LNCaP clone FGC (cell line): ENCODE measurements at places on chromosomes 2 and 18.

DNA sequence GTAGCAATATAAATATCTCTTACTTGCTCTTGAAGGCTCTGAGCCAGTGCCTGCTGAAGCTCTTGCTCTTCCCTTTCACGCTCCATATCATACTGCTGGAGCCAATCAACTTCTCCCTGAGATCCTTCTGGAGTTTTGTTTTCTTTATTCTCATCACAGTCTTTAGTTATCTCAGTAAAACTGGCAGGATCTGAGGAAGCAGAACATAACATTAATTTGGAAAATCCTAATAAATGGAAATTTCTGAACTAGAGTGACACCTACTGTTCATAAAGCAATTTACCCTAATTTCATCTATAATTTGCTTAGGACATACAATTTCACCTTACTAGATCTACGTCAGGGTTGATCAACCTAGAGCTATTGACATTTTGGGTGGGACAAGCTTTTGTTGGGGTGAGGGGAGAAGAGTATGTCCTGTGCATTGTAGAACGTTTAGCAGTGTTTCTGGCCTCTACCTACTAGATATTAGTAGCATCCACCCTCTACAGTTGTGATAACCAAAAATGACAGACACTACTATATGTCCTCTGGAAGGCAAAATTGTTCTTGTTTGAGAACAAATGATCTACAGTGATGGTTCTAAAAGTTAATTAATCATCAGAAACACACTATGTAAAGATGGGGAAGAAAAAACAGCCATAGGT lies 47.2 kb downstream of the VIL1 start:
- no peak for DNase-seq

GRCh38 chr2:39724828-39725144 lies 54.3 kb downstream of the THUMPD2 start:
- DNase-seq: peak; percentile 10

DNA sequence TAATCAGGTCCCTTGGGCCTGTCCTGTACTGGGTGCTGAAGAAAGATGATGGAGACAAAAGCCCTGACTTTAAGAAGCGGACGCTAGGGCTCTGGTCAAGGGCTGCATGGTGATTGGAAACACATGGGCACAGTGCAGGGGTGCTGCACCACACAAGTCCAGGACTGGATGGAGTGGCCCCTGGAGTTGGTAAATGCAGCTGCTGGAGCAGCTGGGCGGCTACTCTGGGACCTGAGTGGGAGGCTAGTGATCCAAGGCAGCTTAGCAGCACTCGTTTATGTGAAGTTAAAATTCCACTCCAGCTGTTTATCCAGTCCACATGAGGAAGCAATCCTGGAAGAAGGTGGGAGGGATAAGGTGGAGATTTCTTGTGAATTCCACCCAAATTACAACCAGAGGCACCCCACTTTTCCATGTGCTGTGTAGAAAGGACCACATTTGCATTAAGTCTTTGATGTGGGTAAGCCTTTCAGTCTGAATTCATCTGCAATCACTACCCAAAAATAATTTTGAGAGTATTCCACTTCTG lies 24.9 kb downstream of the MERTK start:
- no peak for DNase-seq

- DNase-seq: no peak
Observed at GRCh38 chr2:9760902-9761228, 82.4 kb upstream of the TAF1B start.

- no peak for DNase-seq
Observed at GRCh38 chr2:237627441-237628246, at the start of gene LRRFIP1. TSS of gene LRRFIP1 (plus strand) at chr2:237627587. CDS start at chr2:237627645, 58 bp downstream.

DNA sequence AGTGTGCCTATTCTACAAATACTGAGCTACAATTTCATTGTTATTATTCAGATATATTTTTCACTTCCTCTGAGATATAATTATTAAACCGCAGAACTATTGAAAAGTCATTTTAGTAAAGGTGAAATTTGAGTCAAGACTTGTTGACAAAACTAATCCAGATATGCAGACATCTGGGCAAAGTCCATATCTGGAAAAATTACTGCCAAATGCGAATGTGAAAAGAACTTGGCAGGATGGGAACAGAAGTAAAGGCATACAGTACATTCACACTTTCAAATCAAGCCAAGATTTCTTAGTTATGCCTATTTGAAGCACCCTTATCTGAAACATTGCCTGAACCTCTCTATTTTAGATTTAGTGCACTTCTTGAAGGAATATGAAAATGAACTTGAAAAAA lies 923.6 kb downstream of the CCDC85A start:
- no peak for DNase-seq

DNA sequence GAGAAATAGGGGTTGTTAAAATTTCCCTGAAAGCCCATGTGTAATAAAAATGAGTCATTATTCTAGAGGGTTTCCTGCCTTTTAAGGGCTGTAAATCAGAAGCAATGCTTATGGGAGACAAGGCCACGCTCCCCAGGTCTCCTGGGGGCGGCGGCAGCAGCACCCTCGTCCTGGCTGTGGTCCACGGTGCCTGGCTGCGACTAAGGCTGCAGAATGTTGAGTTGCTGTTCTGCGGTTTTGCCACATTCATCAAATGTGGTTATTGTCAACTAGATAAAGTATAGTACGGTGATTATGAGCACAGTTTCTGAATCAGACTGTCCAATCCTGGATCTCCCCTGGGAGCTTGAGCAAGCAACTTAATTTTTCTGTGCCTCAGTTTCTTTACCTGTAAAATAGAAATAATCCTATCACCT lies 11.9 kb upstream of the AGFG1 start:
- no peak for DNase-seq

DNA sequence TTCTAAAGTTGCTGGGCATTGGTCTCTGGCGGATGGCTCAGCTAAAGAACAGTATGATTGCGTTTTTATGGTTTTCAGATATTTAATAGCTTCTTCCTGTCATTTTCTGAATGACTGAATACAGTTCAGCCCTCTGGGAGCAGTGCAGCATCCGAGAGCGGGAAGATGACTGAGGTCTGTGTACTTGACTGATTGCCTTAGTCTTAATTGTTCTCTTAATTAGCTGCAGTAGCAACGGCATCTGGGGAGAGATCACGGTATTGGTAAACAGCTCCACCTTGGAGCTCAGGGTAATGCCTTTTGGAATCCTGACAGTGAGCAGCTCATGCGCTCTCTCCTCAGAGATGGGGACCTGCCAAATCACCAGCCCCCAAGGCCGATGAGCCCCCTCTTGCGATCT lies 481.4 kb upstream of the SPRED2 start:
- DNase-seq: no peak

- no peak for DNase-seq
Observed at GRCh38 chr18:57666818-57667497, 45.3 kb upstream of the NARS1 start.

DNA sequence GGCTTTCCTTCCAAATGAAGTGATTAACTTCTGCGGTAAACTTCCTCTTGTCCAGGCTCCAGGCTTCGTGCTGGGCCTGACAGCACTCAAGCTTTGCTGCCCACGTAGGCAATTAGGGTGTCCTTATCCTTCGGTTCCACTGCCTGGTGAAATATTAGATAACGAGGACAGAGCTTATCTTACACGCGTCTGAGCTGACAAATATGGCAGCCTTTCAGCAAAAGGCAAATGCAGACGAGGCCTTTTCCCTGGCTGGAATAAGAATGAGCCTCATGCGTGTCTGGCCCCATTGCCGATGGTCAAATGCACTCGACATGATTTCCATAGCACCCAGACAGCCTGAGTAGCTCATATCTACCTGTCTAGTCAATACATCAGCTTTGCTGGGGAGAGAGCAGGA lies 141.5 kb downstream of the FAM210A start:
- DNase-seq: no peak

DNA sequence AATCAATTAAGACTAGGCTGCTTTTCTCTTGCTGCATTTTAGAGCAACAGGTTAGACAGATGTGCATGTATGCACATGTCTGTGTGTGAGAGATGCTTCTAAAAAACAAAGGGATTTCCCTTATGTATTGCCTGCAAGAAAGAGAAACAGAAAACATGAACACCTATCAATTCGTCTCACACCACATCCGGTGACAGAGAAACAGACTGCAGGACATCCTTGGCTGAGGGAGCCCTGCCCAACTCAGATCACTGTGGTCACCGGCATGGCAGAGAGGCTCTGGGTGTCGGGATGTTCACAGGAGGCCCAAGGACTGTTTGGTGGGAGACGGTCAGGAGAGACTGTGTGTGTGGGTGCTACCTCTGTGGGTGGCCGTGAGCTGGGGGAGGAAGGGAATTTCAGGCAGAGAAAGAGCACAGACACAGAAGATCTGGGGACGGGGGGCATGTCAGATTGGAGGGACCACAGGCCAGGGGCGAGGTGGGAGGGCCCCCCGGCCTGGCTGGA lies 24.9 kb downstream of the FHL2 start:
- DNase-seq: no peak

GRCh38 chr2:147636238-147636882 lies 208.5 kb upstream of the ACVR2A start:
- no peak for DNase-seq

- no peak for DNase-seq
Observed at GRCh38 chr2:142687509-142687908, 190.0 kb upstream of the KYNU start.

DNA sequence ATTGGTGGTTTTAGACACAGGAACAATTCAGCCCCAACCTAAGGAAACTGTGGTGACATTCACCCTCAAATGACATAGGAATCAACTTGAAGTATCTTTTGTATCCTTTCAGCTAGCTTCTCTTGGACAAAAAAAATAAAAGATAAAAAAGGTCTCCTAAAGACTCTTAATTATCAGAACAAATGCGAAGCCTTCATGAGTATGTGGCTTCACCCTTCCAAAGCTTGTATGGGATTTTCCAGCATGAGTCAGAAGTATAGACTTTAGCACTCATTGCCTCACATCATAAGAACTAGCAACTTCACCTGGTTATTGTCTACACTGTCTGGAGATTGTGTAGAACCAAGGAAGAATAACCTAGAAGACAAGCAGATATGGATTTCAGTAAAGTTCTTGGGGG lies 135.4 kb downstream of the LAMA3 start:
- no peak for DNase-seq

GRCh38 chr2:160111951-160112798 lies 49.8 kb upstream of the PLA2R1 start:
- no peak for DNase-seq

DNA sequence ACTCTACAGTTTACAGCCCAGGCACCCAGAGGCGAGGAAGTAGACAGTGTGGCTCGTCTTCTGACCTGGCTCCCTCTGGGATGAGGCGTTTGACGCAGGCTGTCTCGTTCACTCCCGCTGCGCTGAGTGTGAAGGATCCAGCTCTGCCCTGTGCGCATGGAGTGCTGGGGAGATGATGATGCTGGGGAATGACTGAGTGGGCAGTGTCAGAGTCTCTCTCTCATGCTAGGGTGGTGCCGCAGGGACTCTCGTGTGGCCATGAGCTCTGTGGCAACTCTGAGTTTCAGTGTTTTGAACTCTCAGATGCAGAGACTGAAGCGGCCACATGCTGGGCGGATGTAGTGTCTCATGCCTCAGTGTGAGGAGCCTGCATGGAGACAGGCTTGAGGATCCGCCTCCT lies 118.4 kb upstream of the TPO start:
- no peak for DNase-seq

DNA sequence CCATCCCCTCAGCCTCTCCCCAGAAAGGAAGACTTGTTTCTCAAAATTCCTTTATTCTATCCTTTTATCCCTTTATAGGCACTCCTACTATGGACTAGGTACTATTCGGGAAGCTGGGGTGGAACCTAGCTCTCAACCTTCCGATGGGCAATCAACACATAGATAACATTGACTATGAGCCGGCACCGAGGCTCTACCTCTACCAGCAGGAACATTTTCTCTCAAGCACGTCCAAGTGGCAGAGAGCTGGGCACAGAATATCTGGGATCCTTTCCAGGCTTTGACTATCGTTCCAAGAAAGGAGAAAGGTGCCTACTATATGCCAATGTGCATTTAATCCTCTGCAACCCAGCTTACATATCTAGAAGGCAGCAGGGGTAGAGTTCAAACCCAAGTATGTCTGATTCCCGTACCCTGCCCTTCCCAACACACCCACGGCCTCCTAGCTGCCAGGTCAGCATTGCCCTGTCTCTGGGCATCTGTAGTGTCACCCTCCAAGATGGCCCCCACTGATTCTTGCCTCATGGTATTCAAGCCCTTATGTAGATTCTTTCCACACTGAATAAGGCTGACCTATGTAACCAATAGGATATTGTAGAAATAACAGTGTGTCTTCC lies 28.3 kb downstream of the TNS1 start:
- no peak for DNase-seq

DNA sequence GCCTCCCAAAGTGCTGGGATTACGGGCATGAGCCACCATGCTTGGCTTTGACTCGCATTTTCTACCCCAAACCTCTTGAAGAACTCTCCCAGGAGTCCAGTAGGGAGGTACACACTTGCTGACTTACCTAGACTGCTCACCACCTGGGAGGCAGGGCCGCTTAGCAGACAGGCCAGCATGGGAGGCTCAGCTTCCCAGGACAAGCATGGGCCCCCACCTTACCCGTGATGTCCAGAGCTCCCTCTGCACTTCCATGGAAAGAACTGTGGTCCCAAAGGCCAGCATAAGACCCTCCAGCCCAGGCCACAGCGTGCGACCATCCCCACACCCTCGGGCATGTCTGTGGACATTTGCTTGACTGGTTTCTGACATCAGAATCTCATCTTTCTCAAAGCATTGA lies 36.8 kb downstream of the ST8SIA5 start:
- DNase-seq: no peak

- DNase-seq: no peak
Observed at GRCh38 chr2:65364986-65365733, 67.2 kb downstream of the SPRED2 start.

DNA sequence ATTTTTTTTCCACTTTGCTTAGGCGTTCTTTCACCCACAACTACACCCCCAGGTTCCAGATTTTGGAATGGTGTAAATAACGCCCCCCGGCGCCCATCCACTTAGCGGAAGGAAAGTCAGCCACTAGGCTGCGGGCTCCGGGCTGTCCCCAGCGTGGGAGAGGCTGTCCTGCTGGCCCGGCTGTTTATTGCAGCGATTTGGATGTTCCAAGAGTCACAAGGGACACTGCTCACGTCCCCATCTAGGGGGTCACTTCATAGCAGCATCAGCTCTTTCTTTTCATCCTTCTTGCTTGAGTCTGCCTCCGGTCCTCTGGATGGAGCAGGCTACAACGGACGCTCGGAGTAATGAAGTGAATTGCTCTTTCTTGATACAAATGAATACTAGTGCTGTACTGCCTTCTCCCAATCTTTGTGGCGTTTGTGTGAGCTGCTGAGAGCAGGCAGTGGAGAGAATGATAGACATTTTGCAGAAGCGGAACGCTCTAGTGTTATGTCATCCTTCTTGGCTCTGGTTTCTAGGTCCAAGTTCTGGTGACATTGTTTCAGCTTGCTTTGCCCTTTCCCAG lies 50.7 kb upstream of the PAIP2B start:
- no peak for DNase-seq

- no peak for DNase-seq
Observed at GRCh38 chr2:112623913-112624777, 21.6 kb upstream of the SLC20A1 start.

DNA sequence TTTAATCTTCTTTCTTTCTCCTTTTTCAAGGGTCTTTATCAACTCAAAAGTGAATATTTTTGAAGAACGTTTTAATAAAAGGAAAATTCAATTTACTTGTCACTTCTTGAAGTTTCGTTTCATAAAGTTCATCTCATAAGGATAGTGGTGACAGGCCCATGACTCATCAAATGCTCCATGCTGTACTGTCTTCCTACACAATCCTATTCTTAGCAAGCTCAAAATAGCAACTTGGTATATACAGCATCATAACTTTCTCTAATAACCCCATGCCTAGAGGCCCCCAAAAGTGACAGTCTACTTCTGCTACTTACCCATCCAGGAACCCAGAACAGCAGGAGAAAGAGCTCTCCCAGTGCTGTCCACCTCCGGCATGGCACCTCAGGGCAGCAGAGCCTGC lies 7.7 kb downstream of the FBXO15 start:
- DNase-seq: no peak

- no peak for DNase-seq
Observed at GRCh38 chr2:30135541-30135940, 11.3 kb upstream of the YPEL5 start.
